ENCODE measurements at places on chromosomes 1 and 21. TPM values are rescaled to one million over a fixed set of nuclear protein-coding genes. Genes with fewer than 3 reads are reported as not detected.

BRDT gene
- total RNA-seq = not detected

MX2 gene
- 5.5 TPM for total RNA-seq

PITHD1 gene
- total RNA-seq = 35.5 TPM

FCER1G gene
- total RNA-seq = 25.5 TPM

RSPH1 gene
- not detected for total RNA-seq

GBP4 gene
- total RNA-seq = 4.9 TPM

TCHHL1 gene
- total RNA-seq = not detected

MYBPHL gene
- total RNA-seq = 115 TPM

SYNC gene
- 20.2 TPM for total RNA-seq

LENEP gene
- total RNA-seq = not detected

PTGFR gene
- total RNA-seq = 0.63 TPM

CHIT1 gene
- not detected for total RNA-seq

GBP3 gene
- 8.9 TPM for total RNA-seq

MARCKSL1 gene
- total RNA-seq = 28.2 TPM

DYRK1A gene
- total RNA-seq = 76.9 TPM
